ENCODE measurements at places on chromosomes 12 and 14.

DNA sequence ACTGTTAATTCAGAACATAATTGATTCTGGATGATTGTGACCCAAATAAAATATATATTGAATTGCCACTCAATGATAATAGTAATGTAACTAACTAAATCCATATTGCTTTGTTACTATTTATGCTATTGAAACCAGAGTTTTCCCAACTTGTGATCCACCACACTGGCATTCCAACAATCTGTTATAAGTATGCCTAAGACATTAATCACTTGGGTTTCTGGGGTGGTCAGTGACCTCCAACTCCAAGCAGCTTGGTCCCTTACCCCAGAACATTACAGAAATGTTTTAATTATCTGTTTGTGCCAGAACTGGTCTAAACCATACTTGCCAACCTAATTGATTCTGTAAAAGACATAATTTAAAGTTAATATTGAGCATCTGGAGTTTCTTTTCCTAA lies 14.6 kb downstream of the CAPS2 start:
- no peak for DNase-seq

- DNase-seq, result no peak
Measured at GRCh38 chr12:5513406-5513805, 81.5 kb downstream of the NTF3 start.

DNA sequence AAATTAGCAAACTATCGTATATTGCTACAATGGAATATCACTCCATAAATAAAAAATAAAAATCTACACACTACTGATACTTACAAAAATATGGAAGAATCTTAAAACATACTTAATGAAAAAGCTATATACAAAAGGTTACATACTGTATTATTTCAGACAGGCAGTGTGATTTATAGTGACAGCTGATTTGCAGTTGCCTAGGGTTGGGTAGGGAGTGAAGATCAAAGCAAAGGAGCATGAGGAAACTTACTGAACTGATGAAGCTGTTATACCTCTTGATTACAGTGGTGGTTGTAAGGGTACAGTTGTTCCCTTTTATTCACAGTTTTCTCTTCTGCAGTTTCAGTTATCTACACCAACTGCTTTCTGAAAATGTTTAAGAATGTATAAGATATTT lies 62.6 kb downstream of the FSCB start:
- DNase-seq, result no peak

GRCh38 chr14:79680087-79680486 lies 531.2 kb downstream of the DIO2 start:
- no peak for DNase-seq

DNA sequence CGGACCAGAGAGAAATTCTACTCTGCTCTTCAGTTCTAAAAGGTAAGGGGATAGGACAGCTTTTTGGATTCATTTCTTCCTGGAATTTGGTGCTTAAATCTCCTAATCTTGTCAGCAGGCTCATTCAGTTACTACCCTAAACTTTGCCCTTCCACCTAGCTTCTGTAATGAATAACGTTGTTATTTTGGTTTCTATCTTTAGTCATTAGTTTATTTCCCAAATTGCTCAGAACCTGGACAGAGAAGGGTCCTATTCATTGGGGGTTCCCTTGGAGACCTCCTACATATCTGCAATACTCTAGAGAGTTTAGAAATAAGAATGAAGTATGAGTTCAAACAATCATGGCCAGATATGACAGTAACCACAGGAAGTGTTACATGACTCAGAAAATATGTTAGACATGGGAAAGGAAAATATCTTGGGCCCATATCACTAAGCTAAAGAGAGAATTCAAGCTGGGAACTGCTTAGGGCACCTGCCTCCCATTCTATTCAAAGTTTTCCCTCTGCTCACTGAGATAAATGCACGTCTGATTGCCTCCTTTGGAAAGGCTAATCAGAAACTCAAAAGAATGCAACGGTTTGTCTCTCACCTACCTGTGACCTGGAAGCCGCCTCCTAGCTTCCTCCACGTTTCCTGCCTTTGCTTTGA lies 87.9 kb downstream of the GAS2L3 start:
- DNase-seq, result no peak

GRCh38 chr12:13193505-13194231 lies 2.9 kb upstream of the EMP1 start:
- no peak for DNase-seq

- DNase-seq, result no peak
Measured at GRCh38 chr12:78885466-78885865, 20.9 kb downstream of the SYT1 start.

- DNase-seq, result no peak
Measured at GRCh38 chr12:26318661-26319068, 123.3 kb downstream of the SSPN start.

- DNase-seq, result no peak
Measured at GRCh38 chr12:109197327-109197726, 80.9 kb downstream of the ACACB start.

- DNase-seq, result no peak
Measured at GRCh38 chr14:91380610-91381371, 36.8 kb downstream of the CCDC88C start.

- DNase-seq, result no peak
Measured at GRCh38 chr12:67667276-67668073, 18.9 kb downstream of the DYRK2 start.

DNA sequence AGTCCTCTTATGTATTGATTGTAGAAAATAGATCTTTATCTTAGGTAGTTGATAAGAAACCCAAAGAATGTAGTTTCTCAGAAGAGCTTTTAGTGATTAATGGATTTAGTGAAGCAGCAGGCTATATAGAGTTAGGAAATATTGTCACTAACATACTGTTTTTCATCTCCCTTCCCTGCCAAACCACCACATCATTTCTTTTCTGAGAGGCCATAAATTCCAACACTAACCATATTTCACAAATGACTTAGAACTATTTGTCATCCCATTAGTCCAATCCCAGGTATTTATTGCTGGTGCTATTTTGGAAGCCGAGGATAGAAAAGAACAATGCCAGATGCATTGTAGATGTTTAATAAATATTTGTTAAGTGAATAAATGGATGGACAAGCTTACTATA lies 185.7 kb downstream of the KICS2 start:
- no peak for DNase-seq

DNA sequence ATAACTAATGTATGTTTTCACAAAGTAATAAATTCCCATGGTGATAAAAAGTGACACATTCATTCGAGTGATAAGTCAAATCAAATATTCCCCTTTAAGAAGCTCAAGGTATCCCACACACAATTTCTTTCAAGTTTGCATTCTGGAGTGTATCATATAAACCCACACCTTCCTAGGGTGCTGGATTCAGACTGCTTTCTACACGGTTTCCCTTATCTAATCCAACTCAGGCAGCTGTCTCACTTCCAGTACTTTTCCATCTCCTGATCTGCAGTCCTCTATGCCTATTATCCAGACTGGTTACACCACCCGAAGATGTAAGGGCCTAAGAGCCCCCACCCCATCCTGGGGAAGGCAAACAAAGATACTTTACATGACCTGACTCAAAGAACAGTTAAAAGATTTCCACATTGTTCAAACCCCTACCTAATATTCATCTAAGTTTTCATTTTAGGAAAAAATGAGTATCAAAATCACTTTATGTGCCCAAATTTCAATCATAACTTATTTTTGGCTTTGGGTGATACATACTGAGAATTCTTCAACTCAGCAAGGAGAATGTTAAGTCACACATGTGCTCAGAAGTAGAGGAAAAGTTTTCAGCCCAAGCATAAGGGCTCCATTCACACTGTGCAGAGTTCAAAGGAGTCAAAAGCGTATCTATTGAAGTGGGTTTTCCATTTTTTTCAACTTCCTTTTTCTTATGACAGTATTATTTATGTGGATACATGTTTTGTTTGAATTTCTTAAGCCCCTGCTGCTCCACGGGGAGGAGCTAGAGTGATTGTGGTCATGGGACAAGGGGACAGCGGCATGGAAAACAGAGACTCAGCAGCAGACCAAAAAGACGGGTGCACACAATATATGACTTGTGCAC lies 41.8 kb downstream of the CORO1C start:
- peak; percentile 37 for DNase-seq

DNA sequence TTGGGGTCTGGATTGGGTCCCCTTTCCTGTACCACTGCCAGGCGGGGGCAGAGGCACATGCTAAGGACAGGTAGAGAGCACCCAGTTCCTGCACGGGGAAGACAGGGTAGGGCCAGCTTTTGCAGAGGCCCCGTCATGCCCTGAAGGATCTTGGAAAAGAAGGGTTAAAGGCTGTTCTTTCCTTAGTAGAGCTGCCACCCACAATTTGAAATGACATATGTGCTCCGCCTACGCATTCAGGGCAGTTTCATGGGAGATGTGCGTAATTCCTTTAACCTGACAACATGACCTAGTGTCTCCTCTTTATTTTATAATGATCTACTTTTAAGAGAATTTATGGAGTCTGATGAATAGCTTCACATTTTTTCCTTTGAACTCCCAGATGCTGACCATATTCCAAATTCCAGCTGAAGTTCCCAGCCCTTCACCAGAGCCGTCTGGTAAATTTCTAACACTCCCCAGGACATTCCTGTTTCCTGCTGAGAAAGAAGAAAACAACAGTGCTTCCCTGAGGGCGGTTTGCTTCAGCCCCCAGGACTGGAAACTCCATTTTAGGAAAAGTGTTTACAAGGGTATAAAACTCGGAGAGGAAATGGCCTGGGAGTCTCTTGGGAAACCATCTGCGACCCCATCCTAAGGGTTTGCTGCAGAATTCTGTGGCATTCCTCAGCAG lies 58.9 kb upstream of the PLEKHG3 start:
- no peak for DNase-seq

DNA sequence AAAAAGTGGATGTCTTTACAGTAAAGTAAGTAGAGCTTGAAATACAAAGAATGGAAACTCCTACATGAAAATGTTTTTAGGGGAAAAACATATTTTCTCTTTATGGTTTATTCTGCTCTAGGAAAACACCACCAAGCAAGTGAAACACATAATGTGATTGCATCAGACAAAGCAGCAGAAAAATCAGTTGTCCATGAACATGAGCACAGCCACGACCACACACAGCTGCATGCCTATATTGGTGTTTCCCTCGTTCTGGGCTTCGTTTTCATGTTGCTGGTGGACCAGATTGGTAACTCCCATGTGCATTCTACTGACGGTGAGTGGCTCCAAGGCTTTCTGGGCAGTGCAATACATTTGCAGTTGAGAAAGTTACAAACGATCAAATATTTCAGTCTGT lies 42.6 kb upstream of the PLEKHD1 start:
- no peak for DNase-seq
